ENCODE measurements at places on chromosomes 1 and 21.

- DNase-seq: no peak
Measured at GRCh38 chr21:45753445-45753844, 109.9 kb downstream of the PCBP3 start.

DNA sequence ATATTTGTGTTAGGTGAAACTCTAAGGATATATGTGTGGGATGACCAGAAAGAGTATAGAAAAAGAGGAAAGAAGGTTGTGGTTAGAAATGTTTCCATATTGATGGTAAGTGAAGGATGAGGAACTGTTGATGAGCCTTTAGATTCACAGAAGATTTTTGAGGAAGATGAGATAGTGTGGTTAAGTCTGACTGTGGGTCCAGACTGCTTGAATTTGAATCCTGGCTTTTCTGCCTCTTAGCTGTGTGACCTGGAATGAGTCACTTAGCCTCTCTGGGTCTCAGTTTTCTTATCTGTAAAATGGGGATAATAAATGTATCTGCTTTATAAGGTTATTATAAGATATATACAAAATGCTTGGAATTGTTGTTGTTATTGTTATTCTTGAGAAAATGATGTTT, 27.5 kb downstream of the RGL1 start:
- DNase-seq: no peak

- DNase-seq: no peak
Measured at GRCh38 chr1:229258757-229259060, 12.2 kb upstream of the RAB4A start.

- DNase-seq: no peak
Measured at GRCh38 chr1:239785576-239785975, 306.1 kb upstream of the FMN2 start.

GRCh38 chr1:25255706-25256577, 8.7 kb upstream of the RSRP1 start:
- DNase-seq: no peak

GRCh38 chr1:44609768-44610526, 64.3 kb downstream of the TMEM53 start:
- DNase-seq: no peak

DNA sequence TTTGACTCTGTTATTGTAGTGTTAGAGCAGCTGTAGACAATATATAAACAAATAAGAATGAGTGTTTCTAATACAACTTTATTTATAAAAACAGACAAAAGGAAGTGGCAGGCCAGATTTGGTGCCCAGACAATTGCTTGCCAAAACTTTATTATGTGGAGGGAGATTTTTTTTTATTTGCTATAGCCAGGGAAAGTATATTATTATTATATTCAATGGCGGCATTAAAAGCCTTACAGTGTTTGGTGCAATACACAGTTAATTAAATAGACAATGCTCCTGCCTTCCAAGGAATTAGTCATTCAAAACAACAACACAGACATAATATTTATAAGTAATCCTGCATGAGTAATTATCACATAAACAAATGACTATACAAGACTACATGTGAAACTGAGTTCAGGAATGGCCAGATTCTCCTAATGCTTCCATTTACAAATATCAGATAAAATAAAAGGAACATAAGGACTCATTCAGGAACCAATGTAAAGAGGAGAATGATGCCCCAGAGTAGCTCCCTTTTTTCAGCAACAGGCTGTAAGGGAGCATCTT, 10.6 kb upstream of the RC3H1 start:
- DNase-seq: no peak

- DNase-seq: no peak
Measured at GRCh38 chr1:77948841-77949424, 29.9 kb downstream of the FUBP1 start.

GRCh38 chr1:19414515-19415121, 70.7 kb downstream of the CAPZB start:
- DNase-seq: no peak

GRCh38 chr1:34250342-34250741, 73.6 kb downstream of the C1orf94 start:
- DNase-seq: no peak

DNA sequence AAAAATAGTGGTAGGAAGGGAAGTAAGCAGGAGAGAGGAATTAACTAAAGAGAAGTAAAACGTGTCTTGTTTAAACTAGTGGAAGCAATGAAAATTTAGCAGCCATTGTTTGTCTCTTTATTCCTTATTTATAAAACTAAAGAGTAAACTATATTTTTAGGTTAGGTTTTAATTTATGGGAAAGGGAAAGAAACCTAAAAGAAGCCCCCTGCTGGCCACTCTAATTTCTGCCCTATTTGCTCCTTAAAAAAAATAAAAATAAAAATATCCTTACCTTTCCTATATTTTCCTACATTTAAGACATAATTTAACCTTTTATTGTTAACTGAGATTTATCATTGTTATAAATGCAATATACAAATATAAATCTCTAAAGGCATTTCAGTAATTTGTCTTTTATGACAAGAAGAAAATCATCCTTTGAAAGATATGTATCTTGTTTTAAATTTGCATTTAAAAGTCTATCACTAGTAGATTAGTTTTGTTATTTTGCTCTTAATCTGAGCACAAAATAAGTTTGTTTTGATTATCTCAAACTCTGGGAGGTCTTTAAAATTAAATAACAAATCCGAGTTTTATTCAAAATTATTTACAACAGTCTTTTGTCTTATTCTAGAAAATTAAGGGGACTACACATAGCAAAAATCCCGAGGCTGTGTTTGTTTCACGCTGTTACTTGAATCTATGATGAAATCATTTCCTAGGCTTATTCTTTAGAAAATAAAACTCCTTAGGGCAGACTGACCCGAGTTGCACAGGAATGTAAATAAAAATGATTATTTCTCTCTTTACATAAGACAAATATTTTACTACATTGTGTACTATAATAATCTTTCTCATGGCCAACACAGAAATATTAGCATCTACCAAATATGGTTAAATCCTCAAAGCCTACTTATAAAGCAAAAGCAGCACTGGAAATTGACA, 201.7 kb downstream of the NRIP1 start:
- DNase-seq: no peak

Measured in activated T-cell treated with anti-CD3 and anti-CD28 coated beads, Interleukin-2, amount 50 U/mL, for 72 hours (primary cell).